Left cardiac atrium (tissue), 4 donors: ENCODE measurements at places on chromosomes 2 and 18.

GRCh38 chr2:30356776-30357175 is 90.3 kb upstream of the LCLAT1 start:
- DNase-seq = no peak

DNA sequence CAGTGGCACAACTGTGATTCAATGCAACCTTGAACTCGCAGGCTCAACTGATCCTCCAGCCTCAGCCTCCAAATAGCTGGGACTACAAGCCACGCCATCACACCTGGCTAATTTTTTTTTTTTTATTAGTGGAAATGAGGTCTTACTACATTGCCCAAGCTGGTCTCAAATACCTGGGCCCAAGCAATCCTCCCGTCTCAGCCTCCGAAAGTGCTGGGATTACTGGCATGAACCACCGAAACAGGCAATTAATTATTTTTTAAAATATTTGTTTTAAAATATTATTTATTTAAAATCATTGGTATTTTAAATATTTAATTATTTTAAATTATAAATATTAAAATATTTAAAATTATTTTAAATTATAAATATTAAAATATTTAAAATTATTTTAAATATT is 24.5 kb downstream of the SRBD1 start:
- no peak for DNase-seq

- DNase-seq = no peak
Measured at GRCh38 chr2:7513834-7514233, 596.6 kb downstream of the RNF144A start.

GRCh38 chr2:150624001-150624401 is 136.5 kb upstream of the RND3 start:
- no peak for DNase-seq

- no peak for DNase-seq
Measured at GRCh38 chr18:5413447-5413846, 117.9 kb upstream of the ZBTB14 start.

GRCh38 chr2:151918308-151918707 is 90.1 kb upstream of the ARL5A start:
- no peak for DNase-seq

GRCh38 chr2:85164145-85164569 is 31.0 kb downstream of the TCF7L1 start:
- DNase-seq = no peak

DNA sequence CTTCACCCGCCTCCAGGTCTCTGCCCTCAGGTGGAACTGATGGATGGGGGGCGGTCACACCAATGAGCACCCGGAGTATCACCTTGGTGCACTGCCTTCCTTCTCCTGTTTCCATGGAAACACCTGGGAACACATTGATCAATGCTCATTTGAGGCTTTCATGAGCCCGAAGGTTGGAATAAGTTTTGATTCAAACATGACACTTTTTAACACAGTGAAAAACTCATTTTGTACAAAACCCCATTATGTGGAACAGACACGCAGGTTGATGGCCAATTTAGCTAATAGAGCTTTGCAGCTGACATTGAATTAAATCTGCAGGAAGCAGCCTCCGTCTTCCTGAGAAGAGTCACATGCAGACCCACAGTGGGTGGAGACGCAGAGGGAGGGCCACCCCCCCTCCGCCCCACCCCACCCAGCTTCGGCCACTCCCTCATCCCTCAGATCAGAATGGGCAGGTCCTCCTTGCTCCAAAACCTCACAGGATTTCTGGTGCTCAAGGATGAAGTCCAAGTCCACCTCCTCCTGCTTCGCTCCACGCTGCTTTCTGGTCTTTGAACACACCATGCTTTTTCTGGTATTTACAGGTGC is 96.0 kb upstream of the MYCN start:
- DNase-seq = no peak

DNA sequence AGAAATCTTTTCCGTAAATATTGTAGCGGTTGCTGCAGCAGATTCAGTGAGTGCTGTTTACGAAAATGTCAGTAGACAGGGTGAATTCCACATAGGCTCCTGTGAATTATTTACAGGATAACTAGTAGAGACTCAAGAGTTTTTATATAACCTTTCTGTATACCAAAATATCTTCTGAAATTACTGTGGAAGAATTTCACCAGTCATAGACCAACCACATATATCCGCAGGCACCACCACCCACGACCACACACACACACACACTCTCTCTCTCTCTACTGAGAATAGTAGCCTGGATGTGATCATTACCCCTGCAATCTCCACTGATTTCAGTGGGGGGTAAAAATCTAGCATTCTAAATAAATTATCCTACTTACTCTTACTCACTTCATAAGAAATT is 341.8 kb downstream of the RBM43 start:
- no peak for DNase-seq

- peak; percentile 85 for DNase-seq
Measured at GRCh38 chr2:240916571-240917008, 10.5 kb downstream of the CROCC2 start.

- DNase-seq = no peak
Measured at GRCh38 chr2:125424266-125424785, 1231.6 kb upstream of the GYPC start.

DNA sequence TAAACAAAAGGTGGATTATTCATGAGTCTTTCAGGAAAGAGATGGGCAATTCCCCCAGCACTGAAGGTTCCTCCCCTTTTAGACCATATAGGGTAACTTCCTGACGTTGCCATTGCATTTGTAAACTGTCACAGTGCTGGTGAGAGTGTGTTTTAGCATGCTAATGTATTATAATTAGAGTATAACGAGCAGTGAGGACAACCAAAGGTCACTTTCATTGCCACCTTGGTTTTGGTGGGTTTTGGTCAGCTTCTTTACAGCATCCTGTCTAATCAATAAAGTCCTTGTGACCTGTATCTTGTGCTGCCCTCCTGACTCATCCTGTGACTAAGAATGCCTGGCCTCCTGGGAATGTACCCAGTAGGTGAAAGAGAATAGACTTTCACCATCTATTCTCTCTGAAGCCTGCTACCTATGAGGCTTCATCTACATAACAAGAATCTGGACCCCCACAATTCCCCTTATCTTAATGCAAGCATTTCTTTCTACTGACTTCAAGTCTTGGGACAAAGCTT is 148.7 kb downstream of the CABLES1 start:
- DNase-seq = no peak

GRCh38 chr2:154554046-154554445 is 144.4 kb upstream of the KCNJ3 start:
- no peak for DNase-seq

- DNase-seq = no peak
Measured at GRCh38 chr2:214325404-214325803, 85.5 kb upstream of the VWC2L start.

GRCh38 chr2:206556357-206556949 is 85.8 kb upstream of the FAM237A start:
- no peak for DNase-seq

- no peak for DNase-seq
Measured at GRCh38 chr2:165328272-165328671, 89.1 kb downstream of the SCN2A start.

DNA sequence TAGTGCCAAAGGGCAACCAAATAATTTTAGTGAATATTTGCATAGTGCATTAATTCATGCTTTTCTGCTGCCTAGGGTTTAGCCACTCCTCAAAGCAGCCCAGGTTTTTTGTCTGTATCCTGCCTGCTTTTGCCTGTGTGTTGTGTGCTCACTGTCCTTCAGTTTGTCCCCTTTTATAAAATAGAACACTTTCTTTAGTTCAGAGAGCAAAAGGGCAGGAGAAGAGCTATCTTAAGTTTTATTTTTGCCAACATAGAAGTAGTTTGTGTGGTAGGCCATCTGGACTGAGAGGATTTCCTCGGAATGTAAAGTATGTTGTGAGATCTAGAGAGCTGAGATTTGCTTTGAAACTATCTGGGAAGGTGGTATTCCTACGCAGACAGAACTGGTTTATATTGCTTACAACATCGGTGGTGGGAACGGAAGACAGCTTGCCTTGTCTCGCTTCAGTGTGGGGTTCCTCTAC is 64.9 kb downstream of the EML4 start:
- DNase-seq = no peak

GRCh38 chr2:72927619-72928550 is 10.6 kb downstream of the EMX1 start:
- DNase-seq = no peak

DNA sequence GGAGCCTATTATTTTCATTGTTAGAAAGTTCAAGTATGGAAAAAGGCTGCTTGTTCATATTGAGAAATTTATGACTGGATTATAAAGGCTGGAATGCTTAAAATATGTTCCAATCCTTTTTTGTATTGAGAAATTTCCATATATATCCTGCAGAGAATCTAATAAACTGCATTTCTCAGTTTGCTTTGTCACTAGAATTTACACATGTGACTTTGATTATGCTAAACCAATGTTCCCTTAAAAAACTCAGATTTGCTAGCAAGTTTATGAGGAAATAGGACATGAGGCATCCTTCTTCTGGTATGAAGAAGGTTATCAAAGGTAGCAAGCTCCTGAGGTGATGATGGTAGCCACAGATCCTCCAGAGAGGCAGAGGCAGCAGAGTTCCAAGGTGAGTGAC is 29.2 kb upstream of the DSEL start:
- DNase-seq = no peak

GRCh38 chr18:78521744-78522143 is 457.9 kb upstream of the SALL3 start:
- no peak for DNase-seq

DNA sequence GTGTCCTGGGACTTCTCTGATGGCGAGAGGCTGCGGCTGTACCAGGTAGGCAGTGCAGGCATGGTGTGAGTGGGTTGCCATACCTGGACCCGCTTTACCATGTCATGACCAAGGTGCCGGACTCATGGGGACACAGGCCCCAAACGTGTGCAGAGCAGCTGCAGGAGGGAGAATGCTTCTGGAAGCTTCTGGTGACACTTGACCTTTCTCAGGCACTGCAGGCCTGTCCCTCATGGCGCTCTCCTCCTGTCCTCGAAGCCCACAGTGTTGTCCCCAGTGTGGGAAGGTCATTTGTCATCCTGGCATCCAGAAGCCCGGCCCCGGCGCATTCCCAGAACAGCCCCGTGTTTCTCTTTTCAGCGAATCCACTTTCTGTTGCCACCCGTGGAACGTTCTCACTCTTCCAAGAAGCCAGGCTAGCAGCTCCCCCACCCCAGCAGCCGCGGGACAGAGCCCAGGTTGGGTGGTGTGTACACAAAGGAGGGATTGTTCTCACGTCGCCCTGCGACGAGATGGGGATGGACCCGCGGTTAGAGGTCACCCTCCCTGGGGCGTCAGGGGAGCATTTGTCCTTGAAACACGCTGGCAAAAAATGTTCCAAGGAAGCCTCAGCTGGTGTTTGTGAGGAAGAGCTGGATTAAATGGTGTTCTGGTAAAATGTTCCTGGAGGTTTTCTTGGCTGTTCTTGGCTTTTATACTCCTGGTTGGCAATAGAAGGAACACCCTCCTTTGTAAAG is 43.7 kb downstream of the SH3BP4 start:
- no peak for DNase-seq

DNA sequence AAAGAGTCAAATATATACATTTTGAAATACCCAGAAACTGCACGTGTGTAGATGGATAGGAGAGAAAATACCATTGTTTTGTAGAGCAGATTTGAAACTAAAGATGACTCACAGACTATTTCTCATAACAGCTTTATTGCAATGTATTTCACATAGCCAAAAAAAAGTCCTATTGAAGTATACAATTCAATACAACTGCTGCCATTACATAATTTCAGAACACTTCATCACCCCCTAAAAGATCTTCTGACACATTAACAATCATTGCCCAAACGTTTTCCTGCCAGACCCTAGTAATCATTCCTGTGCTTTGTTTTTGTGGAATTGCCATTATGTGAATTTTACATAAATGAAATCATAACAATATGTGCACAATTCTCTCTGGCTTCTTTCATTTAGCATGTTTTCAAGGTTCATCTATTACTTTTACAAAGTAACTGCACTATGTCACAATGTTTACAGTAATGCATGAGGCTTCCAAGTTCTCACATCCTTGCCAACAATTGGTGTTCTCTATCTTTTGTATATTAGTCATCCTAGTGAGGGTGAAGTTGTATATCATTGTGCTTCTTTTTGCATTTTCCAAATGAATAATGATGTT is 378.6 kb upstream of the CWC22 start:
- DNase-seq = no peak

GRCh38 chr2:63827749-63828148 is 13.9 kb upstream of the UGP2 start:
- DNase-seq = no peak

GRCh38 chr2:63976125-63976510 is 43.1 kb downstream of the VPS54 start:
- no peak for DNase-seq

DNA sequence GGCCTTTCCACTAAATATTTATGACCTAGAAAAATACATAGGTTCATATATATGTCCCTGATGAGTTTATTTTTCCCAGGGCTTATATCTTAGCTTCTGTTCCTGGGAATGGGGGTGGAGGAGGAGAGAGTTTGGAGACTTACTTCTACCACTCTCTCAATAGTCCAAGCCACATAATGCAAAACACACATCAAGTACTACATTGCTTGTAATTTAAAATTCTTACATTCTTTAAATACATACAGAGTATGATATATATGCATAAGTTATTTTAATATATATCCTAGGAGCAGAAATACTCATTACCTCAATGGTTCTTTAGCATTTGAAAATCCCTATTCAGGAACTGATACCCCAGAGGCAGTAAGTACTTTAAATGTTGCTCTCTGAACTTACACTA is 73.2 kb upstream of the MYL1 start:
- DNase-seq = no peak

- DNase-seq = no peak
Measured at GRCh38 chr2:85704800-85705679, 10.9 kb downstream of the GNLY start.

DNA sequence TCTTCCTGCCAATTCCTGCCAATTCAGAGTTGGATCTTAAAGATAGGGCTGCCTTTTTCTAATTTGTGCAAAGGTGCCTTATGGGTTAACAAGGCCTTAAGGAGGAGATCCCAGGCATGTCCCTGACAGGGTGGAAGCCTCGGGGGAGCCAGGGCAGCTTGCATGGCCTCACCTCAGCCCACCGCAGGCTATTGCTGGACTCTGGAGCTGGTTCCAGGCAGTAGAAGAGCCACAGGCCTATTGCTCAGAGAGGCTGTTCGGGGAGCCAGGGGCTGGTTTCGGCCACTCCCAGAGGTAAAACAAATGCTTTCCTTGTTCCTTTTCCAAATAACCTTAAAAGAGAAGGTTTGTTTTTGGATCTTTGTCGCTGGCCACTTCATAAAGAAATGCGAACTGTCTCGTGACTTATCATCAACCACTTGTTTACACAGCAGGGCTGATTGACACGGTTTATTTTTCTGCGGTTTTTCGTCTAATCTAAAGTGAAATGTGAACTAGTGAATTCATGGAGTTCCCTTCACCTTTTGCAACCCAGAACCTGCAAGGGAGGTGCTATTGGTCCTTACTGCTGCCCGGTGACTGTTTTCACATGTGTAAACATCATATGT is 108.6 kb downstream of the APOB start:
- DNase-seq = no peak

- DNase-seq = no peak
Measured at GRCh38 chr2:8389431-8390108, 292.3 kb upstream of the ID2 start.

- no peak for DNase-seq
Measured at GRCh38 chr2:23091019-23091418, 294.0 kb upstream of the KLHL29 start.

- DNase-seq = no peak
Measured at GRCh38 chr2:203889944-203890343, 22.4 kb downstream of the CTLA4 start.

GRCh38 chr2:233336541-233336940 is 17.8 kb upstream of the DGKD start:
- no peak for DNase-seq

- no peak for DNase-seq
Measured at GRCh38 chr2:45839508-45840251, 188.2 kb downstream of the PRKCE start.

- no peak for DNase-seq
Measured at GRCh38 chr2:175025946-175026345, 20.8 kb upstream of the CHN1 start.
